Neural crest cell (in vitro differentiated cells): ENCODE measurements at places on chromosomes 13 and 19.

DNA sequence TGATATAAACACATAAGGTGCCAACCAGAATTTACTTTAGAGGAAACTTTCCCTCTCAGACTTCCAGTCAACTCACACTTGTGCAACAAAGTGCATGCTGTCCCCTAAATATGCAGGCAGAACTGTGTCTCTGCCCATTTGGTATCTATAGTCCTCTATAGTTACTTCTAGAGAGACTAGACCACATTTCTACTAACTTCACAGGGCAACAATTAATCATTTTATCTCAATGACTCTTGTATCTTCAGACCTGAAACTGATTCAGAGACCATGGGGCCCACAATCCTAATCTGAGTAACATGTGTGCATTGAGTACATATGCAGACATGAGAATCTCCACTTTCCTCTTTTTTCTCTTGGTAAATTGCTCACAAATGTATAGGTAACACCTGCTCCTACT lies 158.1 kb downstream of the ZNF486 start:
- no peaks in the 10 kb centered on the region for H3K27me3 ChIP-seq
- no peak overlapping the region for H3K27ac ChIP-seq
- H3K4me1 ChIP-seq = no peaks in the 10 kb centered on the region

DNA sequence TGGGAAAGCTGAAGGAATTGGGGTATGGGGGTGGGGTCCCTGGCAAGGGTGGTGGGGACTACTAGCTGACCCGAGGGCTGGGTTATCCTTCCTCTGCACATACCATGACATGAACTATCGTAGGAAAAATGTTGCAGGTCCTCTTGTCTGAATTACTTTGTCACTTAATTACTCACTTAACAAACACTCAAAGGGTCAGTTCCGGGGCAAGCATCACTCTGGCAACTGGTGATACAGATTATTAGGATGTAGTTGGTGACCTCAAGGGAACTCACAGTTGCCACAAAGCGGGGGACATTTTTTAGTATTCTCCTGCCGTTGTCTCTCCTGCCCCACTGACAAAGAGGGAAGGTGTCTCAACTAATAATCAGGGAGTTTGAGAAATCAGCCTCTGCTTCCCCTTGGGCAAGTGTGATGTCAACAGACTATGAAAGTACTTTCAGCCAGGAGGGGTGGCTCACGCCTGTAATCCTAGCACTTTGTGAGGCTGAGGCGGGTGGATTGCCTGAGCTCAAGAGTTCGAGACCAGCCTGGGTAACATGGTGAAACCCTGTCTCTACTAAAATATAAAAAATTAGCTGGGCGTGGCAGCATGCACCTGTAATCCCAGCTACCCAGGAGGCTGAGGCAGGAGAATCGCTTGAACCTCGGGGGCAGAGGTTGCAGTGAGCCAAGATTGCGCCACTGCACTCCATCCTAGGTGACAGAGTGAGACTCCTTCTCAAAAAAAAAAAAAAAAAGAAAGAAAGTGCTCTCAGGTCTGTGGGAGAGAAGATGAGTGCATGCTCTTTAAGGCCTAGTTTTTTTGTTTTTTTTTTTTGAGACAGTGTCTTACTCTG lies 10.3 kb downstream of the DNAJB1 start:
- H3K27me3 ChIP-seq = no peaks in the 10 kb centered on the region
- peaks cover 39% of the 10 kb centered on the region for H3K4me1 ChIP-seq
- no peak overlapping the region for H3K4me3 ChIP-seq

DNA sequence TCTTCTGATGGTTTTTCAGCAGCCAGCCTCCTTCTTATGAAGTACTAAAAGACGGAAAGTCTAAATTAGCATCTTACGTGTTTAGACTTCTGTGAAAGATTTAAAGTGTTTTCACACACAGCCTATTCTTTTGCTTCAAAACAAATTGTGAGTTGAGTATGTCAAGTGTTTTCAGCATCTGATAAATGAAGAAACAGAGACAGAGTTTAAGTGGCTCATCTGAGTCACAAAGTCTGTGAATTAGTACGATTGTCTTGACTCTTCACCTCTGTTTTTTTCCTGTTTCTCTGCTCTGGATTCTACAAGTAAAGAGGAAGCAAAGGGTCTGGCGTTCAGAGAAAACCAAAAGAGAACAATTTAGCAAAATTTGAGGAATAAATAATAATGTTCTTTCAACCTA lies 116.4 kb downstream of the FRY start:
- H3K27me3 ChIP-seq = no peaks in the 10 kb centered on the region
- H3K27ac ChIP-seq = no peak overlapping the region
- DNase-seq = no peak
- H3K4me1 ChIP-seq = no peaks in the 10 kb centered on the region
- no peak overlapping the region for H3K4me3 ChIP-seq

GRCh38 chr19:17405250-17406045 lies at the start of gene BST2:
TSS of gene BST2 (minus strand) at chr19:17405630. CDS start at chr19:17405575, 55 bp downstream.
- no peaks in the 10 kb centered on the region for H3K36me3 ChIP-seq
- H3K4me1 ChIP-seq = peaks cover 26% of the 10 kb centered on the region
- H3K27me3 ChIP-seq = no peaks in the 10 kb centered on the region
- no peak for DNase-seq
- H3K4me3 ChIP-seq = no peak within 1 kb of the TSS

GRCh38 chr19:53388904-53389303 lies 6.0 kb upstream of the ZNF765 start:
- no peak overlapping the region for H3K27ac ChIP-seq
- H3K27me3 ChIP-seq = no peaks in the 10 kb centered on the region
- H3K4me3 ChIP-seq = no peak overlapping the region
- H3K4me1 ChIP-seq = peaks cover 4% of the 10 kb centered on the region

GRCh38 chr13:60869941-60870613 lies 473.1 kb downstream of the TDRD3 start:
- no peaks in the 10 kb centered on the region for H3K27me3 ChIP-seq
- H3K27ac ChIP-seq = no peak overlapping the region
- no peaks in the 10 kb centered on the region for H3K36me3 ChIP-seq

- DNase-seq = no peak
- H3K4me1 ChIP-seq = no peaks in the 10 kb centered on the region
- H3K36me3 ChIP-seq = no peaks in the 10 kb centered on the region
- no peak overlapping the region for H3K4me3 ChIP-seq
Observed at GRCh38 chr13:45930177-45930576, 78.6 kb upstream of the SIAH3 start.

DNA sequence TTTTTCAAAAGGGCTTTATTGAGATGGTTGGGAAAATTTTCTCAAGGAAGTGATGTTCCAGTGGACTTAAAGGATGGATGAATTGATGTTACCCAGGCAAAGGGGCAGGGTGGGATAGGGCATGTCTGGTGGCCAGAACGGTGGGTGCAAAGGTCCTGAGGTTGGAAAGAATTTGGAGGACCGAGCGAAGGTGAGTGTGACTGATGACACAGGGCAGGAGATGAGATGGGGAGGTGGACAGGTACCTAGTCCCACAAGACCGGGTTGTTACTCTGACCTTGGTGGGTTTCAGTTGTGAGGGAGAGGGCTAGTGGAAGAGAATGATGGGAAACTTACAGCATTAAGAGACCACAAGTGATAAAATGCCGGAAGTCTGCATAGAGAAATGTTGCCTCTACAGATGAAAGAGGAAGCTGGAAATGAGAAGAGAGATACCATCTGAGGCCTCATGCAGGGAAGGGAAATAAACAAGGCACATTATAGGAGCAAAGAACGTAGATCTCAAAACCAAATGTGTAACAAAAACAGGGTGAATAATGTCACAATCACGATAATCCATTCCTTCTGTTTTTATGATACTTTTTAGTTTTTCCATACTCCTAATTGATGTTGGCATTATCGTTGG lies 4.5 kb downstream of the ADGRE1 start:
- no peaks in the 10 kb centered on the region for H3K4me1 ChIP-seq
- no peak for DNase-seq
- no peak overlapping the region for H3K4me3 ChIP-seq
- no peaks in the 10 kb centered on the region for H3K36me3 ChIP-seq
- no peak overlapping the region for H3K27ac ChIP-seq
- H3K27me3 ChIP-seq = peaks cover 61% of the 10 kb centered on the region

- peaks cover 16% of the 10 kb centered on the region for H3K4me1 ChIP-seq
- no peak overlapping the region for H3K4me3 ChIP-seq
- H3K36me3 ChIP-seq = no peaks in the 10 kb centered on the region
- no peak for DNase-seq
- H3K27ac ChIP-seq = no peak overlapping the region
Observed at GRCh38 chr13:24668955-24669582, 11.1 kb upstream of the ATP12A start.

- no peaks in the 10 kb centered on the region for H3K27me3 ChIP-seq
- no peak overlapping the region for H3K27ac ChIP-seq
- no peaks in the 10 kb centered on the region for H3K36me3 ChIP-seq
Observed at GRCh38 chr13:83633746-83634145, 248.5 kb downstream of the SLITRK1 start.

DNA sequence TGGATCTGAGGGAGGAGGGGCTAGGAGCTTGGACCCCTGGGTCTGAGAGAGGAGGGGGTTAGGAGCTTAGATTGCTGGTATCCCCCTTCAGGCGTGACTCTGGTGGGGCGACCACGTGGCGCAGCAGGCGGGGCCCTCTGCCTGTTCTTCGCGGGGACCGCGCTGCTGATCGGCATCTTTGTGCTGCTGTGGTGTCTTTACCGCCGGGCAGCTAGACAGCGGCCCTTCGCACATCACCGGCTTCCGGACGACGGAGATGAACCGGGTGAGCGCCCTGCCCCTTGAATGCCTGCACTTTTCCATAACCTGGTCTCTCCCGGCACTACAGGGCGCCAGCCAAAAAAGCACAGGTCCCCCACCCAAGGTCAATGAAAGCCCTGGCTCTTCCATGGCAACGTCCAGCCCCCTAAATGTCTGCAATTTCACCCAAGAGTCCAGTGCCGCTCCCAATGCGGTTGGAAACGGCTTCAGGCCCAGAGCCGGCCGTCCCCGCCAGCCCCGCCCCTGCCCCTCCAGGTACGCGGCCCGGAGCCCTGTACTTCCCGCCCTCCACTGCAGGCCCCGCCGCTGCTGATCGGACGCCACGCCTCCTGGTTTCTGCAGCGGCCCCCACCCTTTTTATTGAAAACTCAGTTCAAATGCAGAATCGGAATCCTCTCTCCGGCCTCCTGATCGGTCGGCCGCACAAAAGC lies 2.8 kb downstream of the GFY start:
- peaks cover 26% of the 10 kb centered on the region for H3K4me1 ChIP-seq
- H3K27ac ChIP-seq = no peak overlapping the region
- DNase-seq = no peak
- peaks cover 99% of the 10 kb centered on the region for H3K27me3 ChIP-seq
- peak overlapping the region; percentile 47 for H3K4me3 ChIP-seq

DNA sequence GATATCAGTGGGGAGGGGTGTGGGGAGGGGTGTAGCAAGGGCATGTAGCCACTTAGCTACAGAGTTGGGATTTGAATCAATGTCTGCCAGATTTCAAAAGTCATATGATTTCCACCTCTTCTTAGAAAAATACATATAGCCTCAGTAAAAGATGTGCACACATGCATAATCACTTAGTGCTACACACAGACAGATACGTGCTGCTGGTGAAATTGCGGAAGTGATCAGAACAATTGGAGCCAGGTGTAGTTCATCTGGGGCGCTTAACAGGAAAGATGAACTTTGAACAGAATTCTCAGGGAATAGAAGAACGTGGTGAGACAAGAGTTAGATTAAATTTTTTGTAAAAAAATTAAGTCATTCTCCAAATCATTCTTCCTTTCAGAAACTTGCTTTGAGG lies 333.1 kb downstream of the KCNRG start:
- no peaks in the 10 kb centered on the region for H3K36me3 ChIP-seq
- H3K27me3 ChIP-seq = no peaks in the 10 kb centered on the region
- DNase-seq = no peak
- no peak overlapping the region for H3K4me3 ChIP-seq

DNA sequence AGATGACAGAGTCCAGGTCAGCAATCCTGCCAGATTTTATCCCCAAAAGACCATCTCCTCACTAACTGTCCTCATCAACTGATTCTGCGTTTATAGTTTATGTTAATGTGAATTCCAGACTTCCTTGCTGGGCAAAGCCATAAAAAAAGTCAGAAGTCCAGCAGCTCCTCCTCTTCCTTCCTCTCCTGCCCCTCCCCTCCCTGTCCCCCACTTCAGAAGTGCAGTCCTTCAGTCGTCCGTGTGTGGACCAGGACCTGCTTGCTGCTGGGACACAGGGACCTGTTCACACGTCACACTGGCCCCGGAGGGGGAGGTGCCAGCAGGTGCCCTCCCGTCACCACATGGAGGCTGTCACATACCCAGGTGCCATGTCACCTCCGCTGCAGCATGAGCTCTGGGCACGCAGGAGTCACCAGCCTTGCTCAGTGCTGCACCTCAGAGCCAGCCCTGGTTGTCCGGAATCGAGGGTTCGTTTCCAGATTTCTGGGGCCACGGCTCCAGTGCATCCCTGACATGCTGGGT lies 4.0 kb upstream of the MCF2L start:
- no peaks in the 10 kb centered on the region for H3K27me3 ChIP-seq
- DNase-seq = no peak
- H3K4me3 ChIP-seq = no peak overlapping the region
- H3K36me3 ChIP-seq = peaks cover 4% of the 10 kb centered on the region

GRCh38 chr19:4089946-4090345 lies 23.2 kb upstream of the ZBTB7A start:
- no peak overlapping the region for H3K4me3 ChIP-seq
- H3K27me3 ChIP-seq = no peaks in the 10 kb centered on the region
- H3K27ac ChIP-seq = no peak overlapping the region

GRCh38 chr19:55446060-55446459 lies 3.0 kb upstream of the SHISA7 start:
- no peak overlapping the region for H3K27ac ChIP-seq
- H3K36me3 ChIP-seq = peaks cover under 1% of the 10 kb centered on the region
- no peak for DNase-seq
- peaks cover 62% of the 10 kb centered on the region for H3K27me3 ChIP-seq
- H3K4me3 ChIP-seq = no peak overlapping the region
- H3K4me1 ChIP-seq = peaks cover 6% of the 10 kb centered on the region

- H3K27me3 ChIP-seq = peaks cover 39% of the 10 kb centered on the region
- no peak for DNase-seq
- H3K27ac ChIP-seq = no peak overlapping the region
- peak overlapping the region; percentile 52 for H3K4me3 ChIP-seq
Observed at GRCh38 chr19:47598407-47599349, 10.3 kb upstream of the BICRA start.

DNA sequence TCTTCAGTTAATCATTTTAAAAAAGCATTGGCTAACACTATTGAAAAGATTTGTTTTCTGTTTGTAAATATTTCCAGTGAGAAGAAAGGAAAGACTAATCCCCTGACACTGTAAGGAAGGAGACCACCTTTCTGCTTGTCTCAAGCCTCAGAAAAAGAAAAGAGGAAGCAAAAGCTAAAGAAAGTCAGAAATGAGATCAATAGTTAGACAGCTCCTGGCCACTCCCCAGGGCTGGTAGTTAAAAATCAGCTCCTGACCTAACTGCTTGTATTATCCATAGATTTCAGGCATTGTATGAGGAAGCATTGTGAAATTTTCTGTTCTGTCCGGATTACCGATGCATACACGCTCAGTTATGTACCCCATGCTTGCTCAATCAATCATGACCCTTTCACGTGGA lies 76.6 kb downstream of the ZNF486 start:
- no peak overlapping the region for H3K27ac ChIP-seq
- no peaks in the 10 kb centered on the region for H3K4me1 ChIP-seq
- no peak for DNase-seq
- no peak overlapping the region for H3K4me3 ChIP-seq
